A549 treated with ZK216348 at 1 μM for 4 hours (cell line): ENCODE measurements at places on chromosomes 12 and 14. TPM values are rescaled to one million over a fixed set of nuclear protein-coding genes. Genes with fewer than 3 reads are reported as not detected.

The RSRC2 gene
- total RNA-seq, result 49.0 to 105 TPM (median 54.8 TPM) in 5 replicates

The IRAK4 gene
- 2.7 to 5.6 TPM (median 4.6 TPM) in 5 replicates for total RNA-seq

The DRAM1 gene
- total RNA-seq, result 19.7 to 27.1 TPM (median 20.8 TPM) in 5 replicates

The AJUBA gene
- total RNA-seq, result 33.6 to 42.2 TPM (median 39.4 TPM) in 5 replicates

The DIO3 gene
- not detected in 5 replicates for total RNA-seq

The NTF3 gene
- not detected in 5 replicates for total RNA-seq

The M6PR gene
- 143 to 199 TPM (median 162 TPM) in 5 replicates for total RNA-seq

The PRH2 gene
- not detected in 5 replicates for total RNA-seq

The SPTB gene
- total RNA-seq, result 0.91 to 1.6 TPM (median 1.4 TPM) in 5 replicates
